Glomerular endothelial cell (primary cell): ENCODE measurements at places on chromosomes 12 and 14. TPM values are rescaled to one million over a fixed set of nuclear protein-coding genes. Genes with fewer than 3 reads are reported as not detected.

The ZNF10 gene
- total RNA-seq: 1.8 and 7.3 TPM in 2 replicates

The KRT75 gene
- total RNA-seq: not detected in 2 replicates

The GPD1 gene
- 2.6 TPM in 1 of 2 replicates, not detected in the other for total RNA-seq

The CLEC4D gene
- total RNA-seq: not detected in 2 replicates

The GALNT8 gene
- total RNA-seq: 0.35 and 0.53 TPM in 2 replicates

The ZNF605 gene
- 5.7 and 6.2 TPM in 2 replicates for total RNA-seq

The PTPRQ gene
- total RNA-seq: not detected in 2 replicates

The NACA gene
- total RNA-seq: 892 and 1,291 TPM in 2 replicates

The ESRRB gene
- total RNA-seq: not detected in 2 replicates

The NEDD1 gene
- 21.0 and 30.6 TPM in 2 replicates for total RNA-seq

The CCDC197 gene
- not detected in 2 replicates for total RNA-seq

The MUCL1 gene
- not detected in 2 replicates for total RNA-seq

The SMARCD1 gene
- total RNA-seq: 101 and 109 TPM in 2 replicates

The PTPRR gene
- 0.15 and 1.1 TPM in 2 replicates for total RNA-seq

The SERPINA12 gene
- total RNA-seq: not detected in 2 replicates

The EXOC3L4 gene
- not detected in 2 replicates for total RNA-seq

The HRK gene
- total RNA-seq: not detected in 2 replicates

The COA8 gene
- total RNA-seq: 38.4 and 38.9 TPM in 2 replicates

The MYO1H gene
- not detected in 2 replicates for total RNA-seq

The PRR4 gene
- total RNA-seq: 5.0 TPM in 1 of 2 replicates, not detected in the other

The ARMH4 gene
- 5.7 and 6.6 TPM in 2 replicates for total RNA-seq

The TAS2R30 gene
- total RNA-seq: 0.73 and 3.5 TPM in 2 replicates

The B3GNT4 gene
- total RNA-seq: not detected in 2 replicates

The STX2 gene
- total RNA-seq: 35.1 and 36.7 TPM in 2 replicates

The DCAF4 gene
- 31.5 and 44.3 TPM in 2 replicates for total RNA-seq

The RFX4 gene
- not detected in 2 replicates for total RNA-seq

The DTX1 gene
- 0.34 and 3.2 TPM in 2 replicates for total RNA-seq
